Dermis blood vessel endothelial cell (primary cell): ENCODE measurements at places on chromosomes 11 and 22.

GRCh38 chr22:37230673-37231405 lies 13.2 kb downstream of the RAC2 start:
- no peak for DNase-seq

DNA sequence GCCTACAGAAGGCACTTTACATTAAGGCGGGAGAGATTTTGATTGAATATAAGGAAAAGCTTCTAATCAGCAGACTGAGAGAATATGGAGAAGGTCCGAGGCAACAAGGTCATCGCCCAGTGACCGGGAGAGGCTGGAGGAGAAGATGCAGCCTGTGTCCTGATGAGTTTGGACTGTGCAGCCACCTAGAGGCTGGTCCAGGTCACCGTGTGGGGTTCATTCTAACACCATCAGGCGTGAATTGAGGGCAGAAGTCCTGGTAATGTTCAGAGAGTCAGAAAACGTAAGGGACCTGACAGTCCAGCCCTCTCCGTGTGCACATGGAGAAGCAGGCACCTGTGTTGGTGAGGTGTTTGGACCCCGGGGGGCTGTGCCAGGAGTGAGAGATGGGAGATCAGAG lies 102.7 kb downstream of the FEZ1 start:
- DNase-seq = no peak

GRCh38 chr22:49958931-49959781 lies 1.4 kb upstream of the PIM3 start:
- DNase-seq = no peak

DNA sequence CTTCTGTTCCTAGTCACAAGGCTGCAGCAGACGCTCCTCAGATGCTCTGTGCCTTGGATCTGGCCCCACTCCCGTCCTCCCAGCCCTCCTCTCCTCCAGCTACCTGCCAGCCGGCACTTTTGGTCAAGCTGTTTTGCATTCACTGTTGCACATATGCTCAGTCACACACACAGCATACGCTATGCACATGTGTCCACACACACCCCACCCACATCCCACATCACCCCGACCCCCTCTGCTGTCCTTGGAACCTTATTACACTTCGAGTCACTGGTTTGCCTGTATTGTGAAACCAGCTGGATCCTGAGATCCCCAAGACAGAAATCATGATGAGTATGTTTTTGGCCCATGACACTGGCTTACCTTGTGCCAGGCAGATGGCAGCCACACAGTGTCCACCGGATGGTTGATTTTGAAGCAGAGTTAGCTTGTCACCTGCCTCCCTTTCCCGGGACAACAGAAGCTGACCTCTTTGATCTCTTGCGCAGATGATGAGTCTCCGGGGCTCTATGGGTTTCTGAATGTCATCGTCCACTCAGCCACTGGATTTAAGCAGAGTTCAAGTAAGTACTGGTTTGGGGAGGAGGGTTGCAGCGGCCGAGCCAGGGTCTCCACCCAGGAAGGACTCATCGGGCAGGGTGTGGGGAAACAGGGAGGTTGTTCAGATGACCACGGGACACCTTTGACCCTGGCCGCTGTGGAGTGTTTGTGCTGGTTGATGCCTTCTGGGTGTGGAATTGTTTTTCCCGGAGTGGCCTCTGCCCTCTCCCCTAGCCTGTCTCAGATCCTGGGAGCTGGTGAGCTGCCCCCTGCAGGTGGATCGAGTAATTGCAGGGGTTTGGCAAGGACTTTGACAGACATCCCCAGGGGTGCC lies 109.8 kb downstream of the BCR start:
- DNase-seq = peak; percentile 78

DNA sequence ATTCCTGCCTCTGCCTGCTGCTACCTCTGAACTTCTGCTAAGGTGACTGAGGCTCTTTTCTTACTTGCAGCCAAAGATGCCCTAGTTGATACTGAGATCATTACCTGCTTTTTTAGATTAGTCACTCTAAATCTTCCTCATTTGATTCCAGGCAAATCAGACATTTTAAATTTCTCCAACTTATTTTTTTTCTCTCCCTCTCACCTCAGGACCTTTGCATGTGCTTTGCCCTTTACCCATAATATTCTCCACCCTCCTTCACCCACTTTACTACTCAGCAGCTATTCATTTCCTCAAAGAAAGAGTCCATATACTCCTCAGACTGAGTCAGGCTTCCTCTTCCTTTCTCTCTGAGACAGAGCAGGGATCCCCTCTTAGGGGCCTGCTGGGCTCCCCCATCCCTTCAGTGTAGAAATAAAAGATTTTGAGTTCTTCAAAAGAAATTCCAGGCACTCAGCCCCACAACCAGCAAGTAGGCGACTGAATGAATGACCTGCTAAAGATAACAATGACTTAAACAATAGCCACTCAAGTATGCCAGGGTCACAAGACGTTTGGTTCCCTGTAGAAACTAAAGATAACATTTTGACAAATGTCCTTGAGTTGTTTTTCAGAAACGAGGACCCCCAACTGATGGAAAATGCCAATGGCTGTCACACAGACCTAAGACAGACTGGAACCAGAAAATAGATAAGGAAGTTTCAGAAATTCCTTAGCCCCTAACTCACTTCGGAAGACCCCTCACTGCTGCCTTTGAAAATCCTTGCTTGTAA lies 104.2 kb downstream of the MTNR1B start:
- no peak for DNase-seq
